Lung (tissue), 17 donors: ENCODE measurements at places on chromosomes 12 and 14. TPM values are rescaled to one million over a fixed set of nuclear protein-coding genes. Genes with fewer than 3 reads are reported as not detected.

DEPDC4 gene
- total RNA-seq, result 6.2 TPM

RFX4 gene
- total RNA-seq, result not detected

IL31 gene
- total RNA-seq, result not detected

SERPINA10 gene
- total RNA-seq, result not detected

CPNE6 gene
- not detected for total RNA-seq

UNC79 gene
- total RNA-seq, result 0.94 TPM

PROX2 gene
- total RNA-seq, result 0.09 TPM

MYRFL gene
- 0.15 TPM for total RNA-seq

SLC25A47 gene
- 0.12 TPM for total RNA-seq

ACADS gene
- 16.4 TPM for total RNA-seq
